Naive thymus-derived CD8-positive, alpha-beta T cell (primary cell): ENCODE measurements at places on chromosomes 3 and 15.
A peak's percentile ranks its signal among the peaks of the same experiment; 100 is the strongest.

DNA sequence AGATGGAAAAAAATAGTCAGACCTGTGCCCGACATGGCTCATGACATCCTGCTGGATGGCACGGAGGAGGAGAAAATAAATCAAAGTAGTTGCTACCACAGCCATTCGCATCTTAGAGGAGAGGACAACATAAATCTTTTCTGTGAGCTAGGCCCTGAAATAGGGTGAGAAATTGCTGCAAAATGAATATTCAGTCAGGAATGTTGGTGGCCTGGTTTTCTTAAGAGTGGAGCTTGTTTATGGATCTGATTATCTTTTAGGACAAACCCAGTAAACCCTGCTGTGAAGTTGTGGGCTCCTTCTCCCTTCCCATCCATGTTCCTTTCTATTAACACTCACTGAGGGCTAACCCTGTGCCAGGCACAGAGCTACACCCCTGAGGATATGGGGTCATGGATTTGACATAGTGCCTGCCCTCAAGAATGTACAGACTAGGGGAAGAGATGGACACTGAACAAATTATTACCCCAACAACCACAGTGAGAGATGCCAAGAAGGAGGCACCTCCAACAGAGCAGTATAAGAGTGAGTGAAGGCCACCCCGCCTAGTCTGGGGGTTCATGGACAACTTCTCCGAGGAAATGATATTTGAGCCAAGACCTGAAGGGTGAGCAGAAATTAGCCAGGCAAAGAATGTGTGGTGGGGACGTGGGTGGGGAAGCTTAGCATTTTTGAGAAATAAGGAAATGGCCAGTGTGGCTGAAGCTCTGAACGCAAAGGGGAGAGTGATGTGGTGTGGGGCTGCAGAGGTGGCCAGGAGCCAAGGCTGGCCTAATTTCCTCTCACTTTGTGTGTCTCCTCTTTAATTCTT, 68.9 kb upstream of the ARL8B start:
- DNase-seq: no peak
- peaks cover 4% of the 10 kb centered on the region for H3K4me1 ChIP-seq
- H3K27me3 ChIP-seq: no peaks in the 10 kb centered on the region
- no peak overlapping the region for H3K27ac ChIP-seq
- no peaks in the 10 kb centered on the region for H3K36me3 ChIP-seq

DNA sequence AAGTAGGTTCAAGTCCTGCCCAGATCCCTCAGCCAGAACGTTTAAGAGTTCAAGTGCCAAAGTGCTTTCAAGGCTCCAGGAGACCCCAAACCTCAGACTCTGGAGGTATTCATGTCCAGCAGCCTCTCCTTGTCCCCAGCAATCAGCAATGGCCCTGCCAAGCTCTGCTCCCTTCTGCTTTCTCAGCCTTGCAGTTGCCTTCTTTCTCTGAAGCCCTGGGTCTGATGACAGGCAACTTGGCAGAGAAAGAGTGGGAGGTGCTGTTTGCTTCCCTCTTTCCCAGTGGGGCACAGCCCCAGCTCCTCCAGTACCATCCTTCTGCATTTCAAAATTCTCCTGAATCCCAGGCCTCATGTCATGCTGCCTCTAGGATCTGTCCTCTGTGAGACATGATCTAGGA, 40.2 kb downstream of the ATP2B2 start:
- H3K27me3 ChIP-seq: peaks cover 25% of the 10 kb centered on the region
- no peak for DNase-seq
- no peak overlapping the region for H3K4me3 ChIP-seq
- no peaks in the 10 kb centered on the region for H3K36me3 ChIP-seq
- no peak overlapping the region for H3K27ac ChIP-seq
- no peaks in the 10 kb centered on the region for H3K4me1 ChIP-seq

GRCh38 chr3:113226491-113226890, 15.1 kb downstream of the BOC start:
- peaks cover 16% of the 10 kb centered on the region for H3K4me1 ChIP-seq
- H3K27me3 ChIP-seq: peaks cover 10% of the 10 kb centered on the region
- DNase-seq: no peak
- H3K27ac ChIP-seq: no peak overlapping the region
- no peak overlapping the region for H3K4me3 ChIP-seq

DNA sequence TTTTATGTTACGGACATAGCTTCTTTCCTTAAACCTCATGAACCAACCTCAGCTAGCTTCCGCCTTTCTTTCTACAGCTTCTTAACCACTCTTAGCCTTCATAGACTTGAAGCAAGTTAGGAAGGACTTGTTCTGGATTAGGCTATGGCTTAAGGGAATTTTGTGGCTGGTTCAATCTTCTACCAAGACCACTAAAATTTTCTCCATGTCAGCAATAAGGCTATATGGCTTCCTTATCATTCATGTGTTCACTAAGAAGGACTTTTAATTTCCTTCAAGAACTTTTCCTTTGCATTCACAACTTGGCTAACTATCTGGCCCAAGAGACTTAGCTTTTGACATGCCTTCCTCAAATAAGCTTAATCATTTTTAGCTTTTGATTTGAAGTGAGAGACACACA, 24.5 kb downstream of the CCPG1 start:
- H3K27ac ChIP-seq: no peak overlapping the region
- H3K4me1 ChIP-seq: peaks cover 2% of the 10 kb centered on the region
- no peaks in the 10 kb centered on the region for H3K27me3 ChIP-seq

DNA sequence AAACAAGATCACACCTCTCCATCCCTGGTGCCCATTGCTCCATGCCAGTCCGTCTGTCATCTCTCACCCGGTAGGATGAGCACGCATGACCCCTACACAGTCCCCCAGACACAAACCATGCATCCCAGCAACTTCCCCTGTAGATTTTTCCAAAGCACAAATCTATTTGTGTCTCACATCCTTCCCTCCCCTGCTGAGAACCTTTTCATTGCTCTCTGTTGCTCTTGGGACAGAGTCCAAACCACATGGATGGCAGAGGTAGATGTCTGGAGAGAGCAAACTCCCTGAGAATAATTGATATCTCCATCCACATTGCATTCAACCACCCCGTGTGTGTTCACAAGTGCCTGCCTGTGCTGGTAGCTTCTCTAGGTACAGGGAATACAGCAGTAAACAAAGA, 29.9 kb upstream of the LRTM1 start:
- H3K4me3 ChIP-seq: no peak overlapping the region
- no peak for DNase-seq
- H3K36me3 ChIP-seq: no peaks in the 10 kb centered on the region
- H3K27me3 ChIP-seq: no peaks in the 10 kb centered on the region
- no peaks in the 10 kb centered on the region for H3K4me1 ChIP-seq
- no peak overlapping the region for H3K27ac ChIP-seq

DNA sequence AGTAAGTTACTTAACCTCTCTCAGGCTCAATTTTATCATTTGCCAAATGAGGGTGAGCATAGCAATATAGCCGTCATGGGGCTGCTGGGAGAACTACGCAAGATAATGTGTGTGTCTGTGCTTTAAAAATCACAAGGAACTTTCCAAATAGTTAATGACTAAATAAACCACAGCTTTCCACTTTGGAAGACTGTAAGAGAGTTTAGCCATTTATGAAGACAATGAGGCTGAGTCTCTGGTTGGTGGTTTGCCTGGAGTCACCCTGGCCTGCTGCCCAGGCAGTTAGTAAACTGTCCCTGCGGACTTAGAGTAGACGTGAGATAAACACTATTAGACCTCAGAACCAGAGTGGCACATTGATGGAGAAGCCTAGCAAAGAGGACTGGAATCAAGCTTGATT, 357.7 kb downstream of the CLSTN2 start:
- H3K4me1 ChIP-seq: no peaks in the 10 kb centered on the region
- H3K4me3 ChIP-seq: no peak overlapping the region
- H3K27me3 ChIP-seq: peaks cover 6% of the 10 kb centered on the region
- H3K36me3 ChIP-seq: no peaks in the 10 kb centered on the region
- no peak for DNase-seq
- H3K27ac ChIP-seq: no peak overlapping the region

- H3K4me1 ChIP-seq: peaks cover 4% of the 10 kb centered on the region
- no peaks in the 10 kb centered on the region for H3K36me3 ChIP-seq
- H3K27me3 ChIP-seq: no peaks in the 10 kb centered on the region
- no peak overlapping the region for H3K4me3 ChIP-seq
- H3K27ac ChIP-seq: no peak overlapping the region
Measured at GRCh38 chr3:59573911-59574310, 524.1 kb upstream of the CFAP20DC start.

DNA sequence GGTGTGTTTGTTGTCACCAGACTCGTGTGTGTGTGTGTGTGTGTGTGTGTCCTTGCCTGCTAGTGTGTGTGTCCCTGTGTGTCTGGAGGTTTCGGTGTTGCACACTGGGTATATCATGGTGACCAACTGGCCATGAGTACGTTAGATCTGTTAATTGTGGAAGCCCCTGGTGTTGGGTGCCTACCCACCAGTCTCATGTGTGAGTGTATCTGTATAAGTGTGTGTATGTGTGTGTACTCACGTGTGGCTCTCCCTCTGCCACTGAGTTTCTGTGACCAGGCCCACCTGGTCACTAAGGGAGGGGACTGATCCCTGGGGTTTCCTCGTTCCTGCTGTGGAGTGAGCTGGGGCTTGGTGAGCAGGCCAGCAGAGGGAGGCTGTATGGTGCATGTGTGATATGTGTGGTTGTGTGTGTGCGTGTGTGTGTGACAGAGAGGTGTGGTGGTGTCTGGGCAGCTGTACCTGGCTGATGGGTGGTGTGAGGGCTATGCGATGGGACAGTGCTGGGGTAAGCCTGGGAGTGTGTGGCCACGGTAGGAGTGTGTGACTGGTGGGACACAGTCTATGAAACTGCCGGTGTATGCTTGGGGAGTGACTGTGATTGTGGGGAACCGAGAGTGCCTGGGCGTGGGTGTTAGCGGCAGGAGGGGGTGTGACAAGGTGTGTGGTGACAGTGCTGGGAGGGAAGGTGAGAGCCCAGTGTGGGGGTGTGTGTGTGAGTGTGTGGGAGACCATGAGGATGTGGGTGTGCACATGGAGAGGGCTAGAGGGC, 1.8 kb downstream of the PRKCD start:
- peak overlapping the region; percentile 76 for H3K27ac ChIP-seq
- peaks cover 36% of the 10 kb centered on the region for H3K4me1 ChIP-seq
- H3K4me3 ChIP-seq: peak overlapping the region; percentile 86
- H3K27me3 ChIP-seq: peaks cover under 1% of the 10 kb centered on the region
- peak; percentile 24 for DNase-seq

DNA sequence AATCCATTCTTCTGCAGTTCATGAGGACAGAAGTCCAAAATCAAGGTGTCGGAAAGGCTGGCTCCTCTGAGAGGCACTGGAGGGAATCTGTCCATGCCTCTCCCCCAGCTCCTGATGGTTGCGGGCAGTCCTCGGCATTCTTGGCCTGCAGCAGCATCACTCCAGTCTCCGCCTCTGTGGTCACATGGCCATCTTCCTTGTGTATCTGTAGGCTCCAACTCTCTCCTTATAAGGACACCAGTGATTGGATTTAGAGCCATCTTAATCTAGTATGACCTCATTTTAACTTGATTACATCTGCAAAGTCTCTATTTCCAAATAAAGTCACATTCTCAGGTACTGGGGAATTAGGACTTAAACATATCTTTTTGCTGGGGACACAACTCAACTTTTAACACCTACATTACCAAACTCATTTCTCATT, 56.0 kb upstream of the FLNB start:
- no peaks in the 10 kb centered on the region for H3K4me1 ChIP-seq
- no peak overlapping the region for H3K27ac ChIP-seq
- no peak for DNase-seq
- H3K36me3 ChIP-seq: no peaks in the 10 kb centered on the region

DNA sequence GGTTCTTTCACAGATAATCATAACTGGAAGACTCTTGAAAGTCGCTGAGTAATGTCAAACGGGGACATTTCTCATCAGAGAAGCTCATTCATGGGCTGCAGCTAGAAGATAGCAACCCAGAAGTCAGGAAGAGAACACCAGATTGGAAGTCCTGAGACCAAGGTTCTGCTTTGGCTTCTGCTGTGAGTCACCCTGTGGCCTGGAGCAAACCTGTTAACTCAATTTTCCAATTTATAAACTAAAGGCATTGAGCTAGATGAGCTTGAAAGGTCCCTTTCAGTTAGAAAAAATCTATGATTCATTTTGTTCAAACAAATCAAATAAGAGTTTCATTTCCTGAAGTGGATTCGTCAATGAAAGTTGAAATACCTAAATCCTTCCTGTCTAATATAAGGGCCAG, 402.2 kb downstream of the EPHB1 start:
- peaks cover 1% of the 10 kb centered on the region for H3K27me3 ChIP-seq
- H3K4me3 ChIP-seq: no peak overlapping the region
- H3K27ac ChIP-seq: no peak overlapping the region
- H3K36me3 ChIP-seq: no peaks in the 10 kb centered on the region

- no peak overlapping the region for H3K4me3 ChIP-seq
- H3K36me3 ChIP-seq: no peaks in the 10 kb centered on the region
- H3K27ac ChIP-seq: no peak overlapping the region
- no peak for DNase-seq
Measured at GRCh38 chr3:42844815-42845214, 30.9 kb downstream of the CYP8B1 start.

DNA sequence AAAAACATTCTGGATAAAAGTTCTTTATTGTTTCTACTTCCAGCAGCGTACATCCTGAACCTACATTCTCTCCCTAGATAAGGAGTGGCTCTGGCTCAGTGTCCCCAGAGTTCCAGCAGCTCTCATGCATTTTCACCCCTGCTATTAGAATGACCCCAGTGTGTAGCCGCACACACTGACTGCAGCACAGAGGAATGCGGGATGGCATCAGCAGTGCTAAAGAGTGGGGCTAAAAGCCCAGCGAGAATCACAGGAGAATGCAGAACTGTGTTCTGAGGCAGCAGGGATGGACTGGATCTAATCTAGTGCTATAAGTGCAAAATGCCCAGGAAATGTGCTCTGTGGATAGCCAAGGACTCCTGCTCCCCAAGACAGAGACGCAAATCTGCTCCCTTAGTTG, 66.4 kb upstream of the TJP1 start:
- no peak overlapping the region for H3K4me3 ChIP-seq
- H3K36me3 ChIP-seq: no peaks in the 10 kb centered on the region
- H3K27me3 ChIP-seq: peaks cover 11% of the 10 kb centered on the region
- no peaks in the 10 kb centered on the region for H3K4me1 ChIP-seq
- no peak overlapping the region for H3K27ac ChIP-seq

DNA sequence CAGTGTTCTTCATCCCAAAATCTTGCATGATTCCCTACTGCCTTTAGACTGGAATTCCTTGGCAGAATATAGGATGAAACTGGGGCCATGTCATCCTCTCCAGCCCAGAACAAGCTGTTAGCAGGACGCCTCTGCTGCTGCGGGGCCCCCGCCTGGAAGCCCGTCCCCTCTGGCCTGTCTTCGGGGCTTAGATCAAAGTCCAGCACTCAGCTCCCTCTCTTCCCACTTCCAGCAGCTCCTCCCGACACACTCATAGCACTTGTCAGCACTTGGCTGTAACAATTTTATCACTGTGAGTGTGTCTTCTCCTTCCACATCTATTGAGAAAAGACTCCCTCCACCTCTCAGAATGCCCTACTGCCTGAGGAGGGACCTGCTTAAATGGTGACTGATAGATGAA, 112.0 kb upstream of the HACD2 start:
- peaks cover 5% of the 10 kb centered on the region for H3K4me1 ChIP-seq
- no peak overlapping the region for H3K4me3 ChIP-seq
- DNase-seq: no peak
- no peaks in the 10 kb centered on the region for H3K36me3 ChIP-seq

- no peak overlapping the region for H3K27ac ChIP-seq
- H3K4me3 ChIP-seq: no peak overlapping the region
- H3K36me3 ChIP-seq: no peaks in the 10 kb centered on the region
- no peaks in the 10 kb centered on the region for H3K27me3 ChIP-seq
- no peak for DNase-seq
- H3K4me1 ChIP-seq: no peaks in the 10 kb centered on the region
Measured at GRCh38 chr3:189897406-189897805, 223.3 kb downstream of the P3H2 start.

GRCh38 chr15:47586653-47587224, 130.6 kb upstream of the SEMA6D start:
- no peak overlapping the region for H3K4me3 ChIP-seq
- no peaks in the 10 kb centered on the region for H3K36me3 ChIP-seq
- H3K27me3 ChIP-seq: no peaks in the 10 kb centered on the region
- H3K27ac ChIP-seq: no peak overlapping the region
